ENCODE measurements at places on chromosomes 13 and 19.

DNA sequence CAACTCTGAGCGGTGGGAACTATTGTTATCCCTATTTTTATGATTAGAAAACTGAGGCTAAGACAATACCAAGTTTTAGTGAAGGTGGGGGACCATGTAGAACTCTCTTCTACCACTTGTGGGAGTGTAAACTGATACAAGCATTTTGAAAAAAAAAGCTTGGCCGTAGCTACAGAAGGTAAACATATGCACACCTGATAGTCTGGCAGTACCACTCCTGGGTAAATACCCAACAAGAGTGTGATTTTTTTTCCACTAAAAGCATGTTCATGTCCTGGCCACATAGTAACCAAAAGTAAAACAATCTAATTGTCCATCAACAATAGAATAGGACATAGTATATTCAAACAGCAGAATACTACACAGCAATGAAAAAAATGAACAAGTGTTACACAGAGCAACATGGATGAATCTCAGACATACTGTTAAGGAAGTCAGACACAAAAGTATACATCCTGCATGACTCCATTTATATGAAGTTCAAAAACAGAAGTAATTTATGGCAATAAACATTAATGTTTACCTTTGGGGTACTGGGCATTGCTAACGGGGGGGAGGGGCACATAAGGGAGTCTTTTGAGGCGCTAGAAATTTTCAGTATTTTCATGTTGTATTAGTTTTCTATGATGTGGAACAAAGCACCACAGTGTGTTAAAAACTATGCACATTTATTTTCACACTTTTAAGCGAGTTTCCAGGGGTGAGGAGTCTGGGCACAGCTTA, 6.4 kb upstream of the SPATA13 start:
- DNase-seq, result no peak

DNA sequence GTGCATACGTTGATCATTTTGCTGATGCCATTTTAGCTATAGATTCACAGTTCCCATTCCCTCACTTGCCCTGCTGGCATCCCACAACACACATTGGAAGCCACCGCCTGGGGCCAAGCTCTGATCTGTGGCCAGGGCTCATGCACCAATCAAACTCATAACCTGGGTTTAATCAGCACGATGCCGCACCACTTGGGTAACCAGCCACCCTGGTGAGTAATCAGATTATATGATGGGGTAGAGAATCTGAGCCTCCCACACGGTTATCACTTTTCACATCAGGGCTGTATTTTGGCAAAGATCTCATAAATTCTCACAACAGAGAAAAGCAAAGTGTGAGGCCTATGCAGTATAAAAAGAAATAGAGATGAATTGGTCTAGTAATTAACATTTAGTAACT, 66.0 kb upstream of the TNFRSF19 start:
- DNase-seq, result no peak

DNA sequence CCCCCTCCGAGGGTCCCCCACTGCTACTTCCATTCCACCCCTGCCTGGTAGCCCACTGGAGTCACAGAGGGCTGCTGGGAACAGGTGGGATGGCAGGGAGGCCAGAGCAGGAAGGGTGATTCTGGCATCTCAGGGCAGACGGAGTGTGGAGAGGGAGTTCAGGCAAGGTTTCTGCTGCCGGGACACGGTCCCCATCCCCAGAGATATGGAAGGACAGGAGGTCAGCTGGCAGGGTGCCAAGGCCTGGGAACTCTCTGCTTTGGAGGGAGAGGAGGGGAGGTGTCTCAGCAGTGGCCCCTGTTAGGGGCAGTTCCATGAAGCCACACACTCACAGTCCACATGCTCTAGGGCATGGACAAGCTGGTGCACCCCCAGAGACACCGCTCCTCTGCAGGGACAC, 68.1 kb downstream of the CHST8 start:
- no peak for DNase-seq

DNA sequence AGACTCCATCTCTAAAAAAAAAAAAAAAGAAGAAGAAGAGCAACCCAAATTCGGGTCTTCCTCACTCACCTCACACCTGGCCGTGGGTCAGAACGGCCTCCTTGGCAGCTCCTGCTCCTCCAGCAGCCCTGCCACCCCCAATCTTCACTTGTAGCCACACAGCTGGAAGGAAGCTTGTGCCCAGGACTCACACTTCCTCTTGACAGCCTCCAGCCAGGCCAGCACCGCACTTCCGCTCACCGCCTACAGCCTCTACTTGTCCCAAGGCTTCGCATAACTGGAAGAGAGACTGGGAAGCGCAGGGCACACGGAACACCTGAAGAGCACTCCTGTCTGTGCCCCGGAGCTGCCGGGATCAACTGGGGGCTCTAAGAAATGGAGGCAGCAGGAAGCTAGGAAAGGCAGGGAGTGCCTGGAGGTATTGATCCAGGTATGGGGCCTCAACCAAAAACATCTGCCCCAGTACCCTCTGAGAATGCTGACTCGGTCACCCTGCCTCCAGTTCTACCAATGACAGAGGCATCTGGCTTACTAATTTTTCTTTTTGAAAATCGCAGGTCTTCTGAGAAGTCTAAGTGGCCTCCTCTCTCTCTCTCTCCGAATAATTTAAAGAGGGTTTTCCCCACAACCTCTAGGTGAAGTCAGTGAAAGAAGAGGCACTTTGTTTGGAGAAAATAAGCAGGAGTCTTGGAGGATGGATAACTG, 31.1 kb upstream of the ATP12A start:
- DNase-seq, result no peak

DNA sequence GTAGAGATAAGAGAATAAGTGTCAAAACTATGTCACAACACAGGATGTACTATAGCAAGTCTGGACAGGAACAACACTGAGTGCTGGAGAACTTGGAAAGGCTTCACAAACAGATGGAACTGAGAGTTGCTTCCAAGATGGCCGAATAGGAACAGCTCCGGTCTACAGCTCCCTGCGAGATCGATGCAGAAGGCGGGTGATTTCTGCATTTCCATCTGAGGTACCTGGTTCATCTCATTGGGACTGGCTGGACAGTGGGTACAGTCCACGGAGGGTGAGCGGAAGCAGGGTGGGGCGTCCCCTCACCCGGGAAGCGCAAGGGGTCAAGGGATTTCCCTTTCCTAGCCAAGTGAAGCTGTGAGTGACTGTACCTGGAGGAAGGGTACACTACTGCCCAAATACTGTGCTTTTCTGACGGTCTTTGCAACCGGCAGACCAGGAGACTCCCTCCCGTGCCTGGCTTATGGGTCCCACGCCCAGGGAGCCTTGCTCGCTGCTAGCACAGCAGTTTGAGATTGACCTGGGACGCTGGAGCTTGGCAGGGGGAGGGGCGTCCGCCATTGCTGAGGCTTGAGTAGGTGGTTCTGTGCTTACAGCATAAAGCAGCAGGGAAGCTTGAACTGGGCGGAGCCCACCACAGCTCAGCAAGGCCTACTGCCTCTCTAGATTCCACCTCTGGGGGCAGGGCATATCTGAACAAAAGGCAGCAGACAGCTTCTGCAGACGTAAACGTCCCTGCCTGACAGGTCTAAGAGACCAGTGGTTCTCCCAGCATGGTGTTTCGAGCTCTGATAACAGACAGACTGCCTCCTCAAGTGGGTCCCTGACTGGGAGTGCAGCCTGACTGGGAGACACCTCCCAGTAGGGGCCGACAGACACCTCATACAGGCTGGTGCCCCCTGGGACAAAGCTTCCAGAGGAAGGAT, 46.0 kb downstream of the USP12 start:
- no peak for DNase-seq

DNA sequence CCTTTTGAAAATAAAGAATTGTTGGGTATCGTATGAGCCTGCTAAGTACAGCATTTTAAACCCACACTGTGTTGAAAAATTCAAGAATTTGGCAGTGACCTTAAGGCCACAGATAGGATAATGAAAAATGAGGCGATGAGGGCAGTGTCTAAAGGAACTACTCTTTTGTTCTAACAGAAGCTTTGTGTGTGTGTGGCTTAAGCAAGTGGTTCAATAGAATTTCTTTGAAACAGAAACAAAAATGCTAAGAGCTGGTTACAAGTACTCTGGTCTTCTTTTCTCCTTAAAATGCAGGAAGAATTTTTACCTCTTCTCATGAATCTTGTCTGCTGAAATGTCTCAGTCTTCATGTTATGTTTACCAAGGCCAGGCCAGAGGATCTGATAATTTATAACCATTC, 279.5 kb downstream of the ZNF536 start:
- no peak for DNase-seq

DNA sequence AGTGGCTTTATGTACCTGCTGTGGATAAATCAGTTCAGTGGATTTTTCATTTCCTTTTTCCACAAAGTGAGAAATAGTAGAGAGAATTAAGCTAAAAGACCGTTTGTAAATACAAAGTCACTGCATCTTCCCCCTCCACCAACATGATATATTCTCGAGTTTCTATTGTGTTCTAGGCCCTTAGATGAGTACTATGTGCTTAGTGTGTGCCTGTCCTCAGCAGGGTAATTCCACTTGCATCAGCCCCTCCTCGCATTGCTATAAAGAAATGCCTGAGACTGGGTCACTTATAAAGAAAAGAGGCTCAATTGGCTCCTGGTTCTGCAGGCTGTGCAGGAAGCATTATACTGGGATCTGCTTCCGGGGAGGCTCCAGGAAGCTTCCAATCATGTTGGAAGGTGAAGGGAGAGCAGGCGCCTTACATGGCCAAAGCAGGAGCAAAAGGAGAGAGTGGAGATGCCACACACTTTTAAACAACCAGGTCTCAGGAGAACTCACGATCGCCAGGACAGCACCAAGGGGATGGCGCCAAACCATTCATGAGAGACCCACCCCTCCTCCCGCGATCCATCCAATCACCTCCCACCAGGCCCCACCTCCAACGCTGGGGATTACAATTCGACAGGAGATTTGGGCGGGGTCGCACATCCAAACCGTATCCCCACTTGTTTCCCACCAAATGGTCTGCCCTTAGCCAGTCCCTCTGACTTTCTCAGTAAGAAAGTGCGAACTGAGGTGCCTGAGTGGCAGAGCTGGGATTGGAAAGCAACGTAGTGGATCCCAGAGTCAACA, 102.3 kb upstream of the ABCC4 start:
- DNase-seq, result no peak

DNA sequence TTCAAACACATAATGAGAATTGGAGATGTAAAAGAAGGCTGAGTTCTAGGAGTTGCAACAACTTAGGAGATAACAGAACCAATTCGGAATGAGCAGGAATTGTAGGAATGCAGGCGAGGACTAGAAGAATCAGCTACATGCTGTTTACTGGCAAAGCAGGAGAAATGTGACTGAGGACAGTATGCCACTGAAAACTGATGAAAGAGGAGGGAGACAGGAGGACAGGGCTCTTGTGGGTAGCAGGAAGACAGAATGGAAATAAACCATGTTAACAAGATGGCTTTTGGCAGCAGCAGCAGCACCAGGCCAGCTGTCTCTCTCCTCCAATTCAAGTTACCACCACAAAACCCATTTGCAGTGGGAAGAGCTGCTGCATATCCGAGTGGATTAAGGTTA, 91.0 kb upstream of the SLC15A1 start:
- no peak for DNase-seq

DNA sequence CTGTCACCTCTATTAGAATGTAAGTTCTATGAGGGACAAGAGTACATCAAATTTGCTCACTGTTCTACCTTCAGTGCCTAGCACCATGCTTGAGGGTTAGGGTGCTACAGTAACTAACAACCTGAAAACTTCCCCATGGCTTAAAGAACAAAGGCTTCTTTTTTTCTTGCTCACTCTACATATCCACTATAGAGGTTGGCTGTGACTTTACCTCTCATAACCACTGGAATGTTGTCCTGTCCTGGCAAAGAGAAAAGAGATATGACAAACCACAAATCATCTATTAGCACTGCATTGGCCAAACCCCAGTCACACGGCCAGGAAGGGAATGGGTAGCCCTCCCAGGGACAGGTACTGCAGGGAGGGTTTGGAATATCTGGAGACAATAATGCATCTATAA, 23.2 kb upstream of the ACOD1 start:
- DNase-seq, result no peak

DNA sequence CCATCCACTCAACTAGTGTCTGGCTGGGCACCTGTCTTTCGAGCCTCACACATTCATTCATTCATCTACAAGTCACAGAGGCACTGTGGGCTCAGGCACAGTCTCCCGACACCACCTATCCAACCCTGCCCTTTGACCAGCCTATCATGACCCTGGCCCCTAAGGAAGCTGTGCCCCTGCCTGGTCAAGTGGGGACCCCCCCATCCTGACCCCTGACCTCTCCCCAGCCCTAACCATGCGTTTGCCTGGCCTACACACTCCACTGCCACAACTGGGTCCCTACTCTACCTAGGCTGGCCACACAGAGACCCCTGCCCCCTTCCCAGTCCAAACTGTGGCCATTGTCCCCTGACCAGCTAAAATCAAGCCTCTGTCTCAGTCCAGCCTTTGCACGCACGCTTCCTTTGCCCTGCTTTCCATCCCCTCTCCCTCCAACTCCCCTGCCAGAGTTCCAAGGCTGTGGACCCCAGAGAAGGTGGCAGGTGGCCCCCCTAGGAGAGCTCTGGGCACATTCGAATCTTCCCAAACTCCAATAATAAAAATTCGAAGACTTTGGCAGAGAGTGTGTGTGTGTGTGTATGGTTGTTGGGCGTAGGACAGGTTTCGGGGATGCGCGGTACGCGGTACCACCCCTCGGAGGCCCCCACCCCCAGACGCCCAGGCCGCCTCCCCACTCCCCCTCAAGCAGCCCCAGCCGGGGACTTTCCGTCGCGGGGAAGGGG, 404 bp upstream of the IL27RA start:
- no peak for DNase-seq

DNA sequence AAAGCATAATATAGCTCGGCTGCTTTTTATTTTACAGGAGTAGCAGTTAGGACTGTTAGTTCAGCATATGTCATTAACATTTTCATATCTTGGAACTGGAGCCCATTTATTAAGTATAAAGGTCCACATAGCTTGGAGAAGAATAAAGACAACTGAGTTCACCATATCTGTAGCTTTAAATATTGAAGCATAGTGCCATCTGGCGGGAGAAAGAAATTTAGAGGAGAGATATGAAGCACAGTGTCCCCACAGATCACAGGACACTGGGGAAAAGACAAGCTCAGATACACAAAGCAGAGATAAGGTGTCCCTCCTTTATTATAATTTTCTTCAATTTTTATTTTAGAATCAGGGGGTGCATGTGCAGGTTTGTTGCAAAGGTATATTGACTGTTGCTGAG, 104.7 kb upstream of the FREM2 start:
- DNase-seq, result peak; percentile 45

GRCh38 chr19:34452723-34453122, 24.5 kb downstream of the UBA2 start:
- DNase-seq, result no peak

GRCh38 chr19:35213663-35214632, 14.6 kb downstream of the FAM187B start:
- peak; percentile 49 for DNase-seq

- DNase-seq, result peak; percentile 67
These were observed 12.4 kb downstream of the SNRNP70 start for GRCh38 chr19:49097453-49098288.

- DNase-seq, result peak; percentile 25
These were observed 6.6 kb downstream of the ISOC2 start for GRCh38 chr19:55454787-55455243.

- DNase-seq, result no peak
These were observed 9.0 kb downstream of the BCAM start for GRCh38 chr19:44817725-44818465.

DNA sequence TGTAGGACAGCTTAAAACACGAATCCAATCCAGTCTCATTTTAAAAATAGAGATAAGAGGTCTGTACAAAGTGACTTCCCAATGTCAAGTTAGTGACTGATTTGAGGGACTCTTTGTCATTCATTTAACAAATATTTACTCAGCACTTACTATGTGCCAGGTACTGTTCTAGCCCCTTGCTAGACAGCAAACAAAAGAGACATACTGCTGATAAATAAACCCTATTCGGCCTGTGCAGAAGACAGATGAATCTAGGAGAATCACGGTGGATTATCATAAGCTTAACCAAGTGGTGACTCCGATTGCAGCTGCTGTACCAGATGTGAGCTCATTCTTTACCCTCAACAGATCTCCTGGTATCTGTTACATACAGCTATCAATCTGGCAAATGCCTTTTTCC, 6.4 kb upstream of the ELF1 start:
- DNase-seq, result no peak
